Right atrium auricular region (tissue), 2 donors: ENCODE measurements at places on chromosomes 7 and 10. TPM values are rescaled to one million over a fixed set of nuclear protein-coding genes. Genes with fewer than 3 reads are reported as not detected.

DNA sequence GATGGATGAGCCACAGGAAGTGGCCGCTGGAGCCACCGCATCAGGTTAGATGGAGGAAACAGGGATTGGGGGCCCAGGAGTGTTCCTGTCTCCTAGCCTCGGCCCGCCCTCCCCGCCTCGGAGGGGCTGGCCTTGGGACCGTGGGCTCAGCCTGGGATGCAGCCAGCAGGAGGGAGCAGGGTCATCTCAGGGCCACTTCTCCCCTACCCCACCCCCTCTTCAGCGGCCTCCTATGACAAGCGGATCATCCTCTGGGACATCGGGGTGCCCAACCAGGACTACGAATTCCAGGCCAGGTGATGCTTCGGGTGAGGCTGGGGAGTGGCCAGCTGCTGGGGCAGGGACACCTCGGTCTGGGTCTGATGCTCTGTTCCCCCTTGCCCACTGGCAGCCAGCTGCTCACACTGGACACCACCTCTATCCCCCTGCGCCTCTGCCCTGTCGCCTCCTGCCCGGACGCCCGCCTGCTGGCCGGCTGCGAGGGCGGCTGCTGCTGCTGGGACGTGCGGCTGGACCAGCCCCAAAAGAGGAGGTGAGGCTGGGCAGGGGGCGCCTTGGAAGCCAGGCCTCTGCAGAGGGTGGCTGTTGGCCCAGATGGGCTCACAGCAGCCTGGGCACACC, 4.7 kb downstream of the LRWD1 start:
- H3K4me1 ChIP-seq: peaks cover 10% of the 10 kb centered on the region
- H3K27me3 ChIP-seq: no peaks in the 10 kb centered on the region
- H3K36me3 ChIP-seq: peaks cover 18% of the 10 kb centered on the region
- no peak for DNase-seq
- H3K4me3 ChIP-seq: no peak overlapping the region
- no peak overlapping the region for H3K27ac ChIP-seq

DNA sequence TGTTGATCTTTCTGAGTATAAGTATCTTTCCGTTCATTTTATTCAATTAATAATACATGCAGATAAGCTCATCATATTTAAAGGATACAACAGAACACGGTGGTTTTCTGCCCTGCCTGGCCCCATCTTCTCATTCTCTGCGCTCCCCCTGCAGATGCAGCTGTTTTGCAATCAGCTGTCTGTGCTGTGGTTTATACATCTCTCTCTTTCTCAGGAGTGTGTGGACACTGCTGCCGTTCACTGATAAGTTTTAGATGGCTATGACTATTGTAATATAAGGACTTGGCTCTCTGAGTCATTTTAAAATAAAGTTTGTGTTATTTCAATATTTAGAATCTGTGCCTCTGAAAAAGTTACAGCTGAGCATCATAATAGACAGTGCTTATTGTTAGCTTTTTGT, 54.5 kb downstream of the CUL1 start:
- peaks cover 12% of the 10 kb centered on the region for H3K36me3 ChIP-seq
- DNase-seq: no peak
- H3K27me3 ChIP-seq: no peaks in the 10 kb centered on the region
- H3K27ac ChIP-seq: no peak overlapping the region
- H3K4me1 ChIP-seq: no peaks in the 10 kb centered on the region

- H3K36me3 ChIP-seq: no peaks in the 10 kb centered on the region
- H3K4me3 ChIP-seq: no peak overlapping the region
- DNase-seq: no peak
- no peak overlapping the region for H3K27ac ChIP-seq
- H3K4me1 ChIP-seq: no peaks in the 10 kb centered on the region
These were observed 44.8 kb upstream of the GLCCI1 start for GRCh38 chr7:7923818-7924217.

DNA sequence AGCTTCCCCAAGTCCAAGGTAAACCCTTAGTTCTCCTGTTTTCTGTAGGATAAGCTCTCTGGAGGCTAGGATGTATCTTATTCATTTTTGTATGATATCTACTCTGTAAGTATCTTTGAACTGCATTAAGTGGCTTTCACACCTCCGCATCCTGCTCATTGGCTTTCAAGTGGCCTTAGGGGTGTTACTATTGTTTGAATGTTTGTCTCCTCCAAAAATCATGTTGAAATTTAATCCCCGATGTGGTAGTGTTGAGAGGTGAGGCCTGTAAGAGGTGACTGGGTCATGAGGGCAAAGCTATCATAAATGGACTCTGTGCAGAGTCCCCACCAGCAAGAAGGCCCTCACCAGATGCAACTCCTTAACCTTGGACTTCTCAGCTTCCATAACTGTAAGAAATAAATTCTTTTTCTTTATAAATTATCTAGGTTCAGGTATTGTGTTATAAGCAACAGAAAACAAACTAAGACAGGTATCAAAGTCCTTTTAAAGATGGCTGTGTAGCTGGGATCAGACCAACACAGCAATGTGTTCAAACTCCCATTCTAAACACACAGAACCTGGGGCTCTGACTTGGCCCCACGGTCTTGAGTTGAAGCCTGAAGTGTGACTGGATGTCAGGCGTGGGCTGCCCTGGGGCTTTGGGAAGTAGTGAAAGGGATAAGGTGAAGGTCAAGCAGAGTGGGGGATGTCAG, 25.9 kb downstream of the TBXAS1 start:
- H3K4me3 ChIP-seq: no peak overlapping the region
- no peaks in the 10 kb centered on the region for H3K27me3 ChIP-seq
- H3K36me3 ChIP-seq: no peaks in the 10 kb centered on the region
- no peak overlapping the region for H3K27ac ChIP-seq

DNA sequence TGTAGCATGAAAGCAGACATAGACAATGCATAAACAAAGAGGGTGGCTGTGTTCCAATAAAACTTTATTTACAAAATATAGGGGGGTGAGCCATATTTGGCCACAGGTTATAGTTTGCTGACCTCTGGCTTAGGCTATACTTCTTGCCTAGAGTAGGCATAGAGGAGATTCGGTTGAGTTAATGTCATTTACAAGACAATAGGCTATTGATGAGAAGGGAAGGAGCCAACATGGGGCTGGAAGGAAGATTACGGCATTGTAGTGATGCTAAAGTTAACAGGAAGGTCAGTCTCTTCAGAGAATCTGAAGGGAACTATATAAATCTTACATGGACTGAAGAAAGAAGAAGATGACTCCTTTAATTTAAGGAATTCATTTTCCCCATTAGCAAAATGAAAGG, 463.5 kb downstream of the HTR7 start:
- no peak for DNase-seq
- no peak overlapping the region for H3K4me3 ChIP-seq
- H3K27me3 ChIP-seq: no peaks in the 10 kb centered on the region
- H3K27ac ChIP-seq: no peak overlapping the region
- peaks cover 5% of the 10 kb centered on the region for H3K4me1 ChIP-seq

- no peak overlapping the region for H3K4me3 ChIP-seq
- H3K36me3 ChIP-seq: no peaks in the 10 kb centered on the region
- H3K4me1 ChIP-seq: no peaks in the 10 kb centered on the region
These were observed 133.2 kb downstream of the CUX1 start for GRCh38 chr7:101950450-101951119.

- no peak for DNase-seq
- H3K27me3 ChIP-seq: no peaks in the 10 kb centered on the region
- no peak overlapping the region for H3K27ac ChIP-seq
- H3K36me3 ChIP-seq: no peaks in the 10 kb centered on the region
These were observed 118.1 kb downstream of the INHBA start for GRCh38 chr7:41584746-41585145.

GRCh38 chr10:129631870-129632623, 165.0 kb downstream of the MGMT start:
- DNase-seq: no peak
- H3K36me3 ChIP-seq: no peaks in the 10 kb centered on the region
- no peak overlapping the region for H3K4me3 ChIP-seq

DNA sequence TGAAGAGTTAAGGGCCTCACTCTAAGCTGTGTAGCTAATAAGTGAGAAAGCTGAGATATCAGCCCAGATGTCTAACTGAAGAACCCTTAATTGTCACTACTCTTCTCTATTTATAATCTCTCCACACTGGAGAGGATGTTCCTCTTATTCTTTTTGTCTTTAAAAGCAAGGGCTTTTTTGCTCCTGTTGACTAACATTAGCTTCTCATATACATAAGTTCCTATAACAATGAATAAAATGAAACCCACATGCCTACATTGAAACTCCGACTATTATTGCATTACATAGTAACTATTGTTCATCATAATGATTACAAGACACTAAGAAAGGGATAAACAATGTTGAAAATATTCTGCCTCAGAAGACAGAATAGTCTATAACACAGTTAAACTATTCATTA, 67.1 kb downstream of the GNAT3 start:
- no peak for DNase-seq
- no peaks in the 10 kb centered on the region for H3K36me3 ChIP-seq
- no peak overlapping the region for H3K4me3 ChIP-seq
- peaks cover 9% of the 10 kb centered on the region for H3K4me1 ChIP-seq
- H3K27me3 ChIP-seq: no peaks in the 10 kb centered on the region

DNA sequence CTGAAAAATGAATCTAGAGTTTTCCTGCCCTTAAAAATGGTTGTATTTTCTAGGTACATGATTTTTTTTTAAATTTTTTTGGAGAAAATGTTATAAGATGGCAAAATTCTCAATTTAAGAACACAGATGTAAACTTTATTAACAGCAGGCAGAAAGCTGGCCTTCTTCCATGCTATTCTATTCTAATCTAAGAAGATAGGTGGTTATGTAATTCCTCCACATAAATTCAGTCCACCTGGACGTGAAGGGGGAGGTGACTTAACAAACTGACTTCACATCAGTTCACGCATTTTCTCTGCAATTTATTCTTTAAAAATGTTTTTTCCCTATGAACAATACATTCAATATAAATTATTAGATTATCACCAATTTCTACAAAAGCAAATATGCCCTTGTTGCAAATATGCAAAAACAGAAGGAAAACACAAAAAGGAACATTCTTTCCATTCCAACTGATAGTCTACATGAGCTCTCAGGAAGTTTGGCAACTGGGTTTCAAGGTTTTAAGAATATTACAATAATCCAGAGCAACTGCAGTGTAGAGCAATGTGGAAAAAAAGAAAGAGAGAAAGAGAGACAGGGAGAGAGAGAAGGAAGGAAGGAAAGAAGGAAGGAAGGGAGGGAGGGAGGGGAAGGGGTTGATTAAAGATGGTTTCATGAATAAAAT, 76.8 kb downstream of the HIBADH start:
- no peaks in the 10 kb centered on the region for H3K27me3 ChIP-seq
- H3K27ac ChIP-seq: no peak overlapping the region
- H3K4me1 ChIP-seq: no peaks in the 10 kb centered on the region

- no peak overlapping the region for H3K27ac ChIP-seq
- DNase-seq: no peak
- H3K27me3 ChIP-seq: no peaks in the 10 kb centered on the region
- peaks cover 6% of the 10 kb centered on the region for H3K4me1 ChIP-seq
- no peaks in the 10 kb centered on the region for H3K36me3 ChIP-seq
- no peak overlapping the region for H3K4me3 ChIP-seq
These were observed 4.8 kb downstream of the FAM241B start for GRCh38 chr10:69634759-69635425.

GRCh38 chr10:1449572-1450205, 287.6 kb downstream of the ADARB2 start:
- no peaks in the 10 kb centered on the region for H3K36me3 ChIP-seq
- H3K27ac ChIP-seq: no peak overlapping the region
- no peaks in the 10 kb centered on the region for H3K27me3 ChIP-seq
- no peak overlapping the region for H3K4me3 ChIP-seq
- H3K4me1 ChIP-seq: no peaks in the 10 kb centered on the region

DNA sequence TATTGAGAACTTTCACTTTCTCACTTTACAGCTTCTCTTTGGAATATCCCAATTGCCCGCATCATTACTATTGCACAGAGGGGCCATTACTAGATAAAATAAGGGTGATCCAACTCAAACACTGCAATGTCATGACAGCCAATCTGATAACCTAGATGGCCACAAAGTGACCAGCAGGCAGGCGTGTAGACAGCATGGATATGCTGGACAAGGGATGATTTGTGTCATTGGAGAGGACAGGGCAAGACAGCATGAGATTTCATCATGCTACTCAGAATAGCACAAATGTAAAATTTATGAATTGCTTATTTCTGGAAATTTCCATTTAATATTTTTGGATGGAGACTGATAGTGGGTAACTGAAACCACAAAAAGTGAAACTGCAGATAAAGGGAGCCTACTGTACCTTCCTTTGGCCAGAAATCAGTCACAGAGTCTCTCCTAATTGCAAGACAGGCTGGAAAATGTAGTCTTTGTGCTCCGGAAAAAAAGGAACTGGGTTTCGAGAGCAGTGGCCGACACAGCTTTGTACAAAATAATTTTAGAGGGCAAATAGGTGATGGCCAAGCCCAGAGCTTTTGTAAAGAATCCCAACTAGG, 6.1 kb upstream of the GSDME start:
- H3K27ac ChIP-seq: no peak overlapping the region
- no peaks in the 10 kb centered on the region for H3K36me3 ChIP-seq
- no peak overlapping the region for H3K4me3 ChIP-seq
- peaks cover 6% of the 10 kb centered on the region for H3K4me1 ChIP-seq

DNA sequence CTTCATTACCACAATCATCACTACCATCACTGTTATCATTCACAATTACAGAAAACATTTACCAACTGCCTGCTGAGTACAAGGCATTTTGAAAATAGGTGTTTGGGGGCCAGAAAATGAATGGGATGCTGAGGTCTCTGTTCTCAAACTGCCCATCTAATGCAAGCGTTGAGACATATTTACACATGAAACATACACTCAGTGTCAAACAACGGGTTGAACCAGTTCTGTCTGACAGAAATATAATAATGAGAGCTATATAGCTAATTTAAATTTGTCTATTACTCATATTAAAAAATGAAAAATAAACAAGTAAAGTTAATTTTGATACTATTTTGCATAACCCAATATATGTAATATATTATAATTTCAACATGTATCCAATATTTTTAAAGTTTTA, 303.1 kb downstream of the KCNMA1 start:
- no peaks in the 10 kb centered on the region for H3K36me3 ChIP-seq
- no peak for DNase-seq
- H3K27me3 ChIP-seq: no peaks in the 10 kb centered on the region
- H3K27ac ChIP-seq: no peak overlapping the region

GRCh38 chr7:130740606-130741005, 6.6 kb upstream of the KLF14 start:
- H3K36me3 ChIP-seq: no peaks in the 10 kb centered on the region
- H3K27ac ChIP-seq: no peak overlapping the region
- H3K27me3 ChIP-seq: no peaks in the 10 kb centered on the region

DNA sequence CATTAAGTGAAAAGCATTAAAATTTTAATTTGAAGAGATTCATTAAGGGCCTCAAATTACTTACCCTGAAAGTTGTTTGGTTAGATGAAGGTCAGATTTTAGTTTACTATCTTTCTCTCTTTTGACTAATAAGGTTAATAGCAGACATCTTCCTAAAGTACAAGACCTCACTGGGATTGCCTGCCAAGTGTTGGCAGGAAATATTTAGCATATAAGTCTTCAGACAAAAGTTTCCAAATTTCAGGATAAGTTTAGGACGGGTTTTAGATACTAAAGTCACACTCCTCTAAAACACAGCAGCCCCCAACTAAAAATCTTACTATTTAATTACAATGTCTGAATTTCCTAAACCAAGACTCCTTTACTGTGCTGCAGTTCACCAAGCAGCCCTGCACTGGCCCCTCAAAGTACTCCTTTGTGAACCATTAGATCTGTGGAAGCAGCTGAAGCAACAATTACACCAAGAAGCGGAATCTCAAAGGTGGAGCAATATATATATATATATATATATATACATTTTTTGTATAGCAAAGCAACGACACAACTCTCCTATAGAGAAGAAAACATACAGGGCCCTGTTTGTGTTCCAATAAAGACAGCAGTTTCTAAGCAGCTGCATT, 91.2 kb upstream of the KCNIP2 start:
- H3K27ac ChIP-seq: peak overlapping the region; percentile 6
- DNase-seq: no peak
- no peak overlapping the region for H3K4me3 ChIP-seq
- H3K4me1 ChIP-seq: peaks cover 36% of the 10 kb centered on the region
- H3K36me3 ChIP-seq: no peaks in the 10 kb centered on the region

Gene ECHDC3
- total RNA-seq: 223 TPM

Gene ASB10
- 4.0 TPM for total RNA-seq

Gene CNPY1
- total RNA-seq: not detected

Gene PRSS37
- total RNA-seq: not detected

Gene NEUROD6
- total RNA-seq: not detected
